Hepatic stellate cell (primary cell): ENCODE measurements at places on chromosomes 16 and 17.

GRCh38 chr17:44065668-44066203 is 735 bp downstream of the LSM12 start:
- no peak for DNase-seq

GRCh38 chr17:38725066-38725465 is 5.1 kb upstream of the CISD3 start:
- no peak for DNase-seq

- DNase-seq, result no peak
These were observed 18.9 kb downstream of the MSI2 start for GRCh38 chr17:57275071-57275764.

GRCh38 chr16:57503366-57503765 is 17.1 kb upstream of the DOK4 start:
- no peak for DNase-seq

DNA sequence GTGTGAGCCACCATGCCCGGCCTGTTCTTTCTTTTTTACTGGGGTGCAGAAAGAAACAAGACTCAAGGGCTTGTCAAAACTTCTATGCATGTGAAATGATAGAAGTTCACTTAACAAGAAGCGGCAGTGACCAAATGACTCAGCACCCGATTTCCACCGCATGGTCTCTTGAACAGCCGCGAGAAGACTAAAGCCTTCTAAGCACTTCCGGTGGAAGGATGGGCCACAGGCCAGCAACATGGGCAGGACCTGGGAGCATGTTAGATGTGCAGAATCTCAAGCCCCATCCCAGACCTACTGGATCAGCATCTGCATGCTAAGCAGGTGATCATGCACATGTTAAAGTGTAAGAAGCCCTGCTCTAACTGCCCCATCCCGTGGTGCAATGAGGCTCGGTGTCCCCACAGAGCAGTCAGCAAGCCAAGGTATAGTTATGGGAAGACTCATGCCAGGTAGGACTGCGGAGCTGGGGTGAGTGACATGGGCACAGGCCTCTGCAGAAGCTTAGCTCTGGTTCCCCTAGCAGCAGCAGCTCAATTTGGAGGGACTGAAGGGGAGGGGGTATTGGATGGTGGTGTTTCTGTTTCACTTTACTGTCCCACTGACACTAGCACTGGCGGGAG is 88.5 kb upstream of the HNF1B start:
- no peak for DNase-seq

DNA sequence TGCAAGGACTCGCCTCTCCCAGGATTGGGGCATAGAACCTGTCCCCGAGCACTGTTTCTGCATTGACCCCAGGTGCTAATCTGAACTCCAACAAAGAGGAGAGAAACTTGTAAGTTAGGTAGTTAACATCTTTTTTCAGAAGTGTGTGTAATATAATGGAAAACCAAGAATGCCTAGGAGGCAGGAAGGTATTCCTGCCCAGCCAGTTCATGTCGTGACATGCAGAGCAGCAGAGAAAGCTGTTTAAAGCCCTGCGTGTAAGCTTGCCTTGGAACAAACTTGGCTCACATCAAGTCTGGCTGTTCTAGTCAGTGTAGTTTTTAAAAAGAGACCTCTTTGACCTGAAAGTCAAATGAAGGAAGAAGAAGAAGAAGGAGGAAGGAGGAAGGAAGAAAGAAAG is 2.1 kb upstream of the GNA13 start:
- no peak for DNase-seq

DNA sequence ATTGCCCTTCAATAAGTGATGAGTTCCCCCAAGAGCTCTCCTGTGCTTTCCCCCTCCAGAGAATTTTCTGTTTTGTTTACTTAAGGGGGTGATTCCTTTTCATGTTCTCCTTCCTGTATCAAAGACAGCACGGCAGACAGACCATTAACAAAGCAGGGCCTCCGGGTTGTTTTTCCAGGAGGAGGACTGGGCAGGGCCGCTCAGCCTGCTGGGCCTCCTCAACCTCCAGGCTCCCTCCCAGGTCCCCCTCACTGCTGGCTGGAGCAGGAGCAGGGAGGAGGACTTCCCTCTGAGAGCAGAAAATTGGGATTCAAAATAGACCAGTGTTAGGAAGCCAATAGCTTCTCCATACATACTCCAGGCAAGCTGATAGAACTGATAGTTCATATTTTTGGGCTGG is 20.4 kb downstream of the SDK2 start:
- no peak for DNase-seq

DNA sequence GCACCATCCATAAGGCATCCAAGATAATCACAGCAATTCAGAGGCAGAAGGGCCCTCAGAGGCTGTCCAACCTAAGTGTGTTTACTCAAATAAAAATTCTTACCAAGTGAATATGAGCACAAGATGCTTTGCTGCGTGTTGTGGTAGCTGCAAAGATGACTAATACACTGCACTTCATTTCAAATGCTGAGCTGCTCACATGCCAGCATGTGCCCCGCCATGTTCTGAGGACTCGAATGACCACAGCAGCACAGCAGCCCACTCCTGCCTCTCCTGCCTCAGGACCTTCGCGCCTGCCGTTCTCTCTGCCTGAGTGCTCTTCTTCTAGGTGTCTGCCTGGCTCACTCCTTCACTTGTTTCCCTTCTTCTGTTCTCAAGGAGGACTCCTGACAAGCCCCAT is 19.0 kb downstream of the PIK3R5 start:
- DNase-seq, result no peak
